ENCODE measurements at places on chromosomes 2 and 18.

DNA sequence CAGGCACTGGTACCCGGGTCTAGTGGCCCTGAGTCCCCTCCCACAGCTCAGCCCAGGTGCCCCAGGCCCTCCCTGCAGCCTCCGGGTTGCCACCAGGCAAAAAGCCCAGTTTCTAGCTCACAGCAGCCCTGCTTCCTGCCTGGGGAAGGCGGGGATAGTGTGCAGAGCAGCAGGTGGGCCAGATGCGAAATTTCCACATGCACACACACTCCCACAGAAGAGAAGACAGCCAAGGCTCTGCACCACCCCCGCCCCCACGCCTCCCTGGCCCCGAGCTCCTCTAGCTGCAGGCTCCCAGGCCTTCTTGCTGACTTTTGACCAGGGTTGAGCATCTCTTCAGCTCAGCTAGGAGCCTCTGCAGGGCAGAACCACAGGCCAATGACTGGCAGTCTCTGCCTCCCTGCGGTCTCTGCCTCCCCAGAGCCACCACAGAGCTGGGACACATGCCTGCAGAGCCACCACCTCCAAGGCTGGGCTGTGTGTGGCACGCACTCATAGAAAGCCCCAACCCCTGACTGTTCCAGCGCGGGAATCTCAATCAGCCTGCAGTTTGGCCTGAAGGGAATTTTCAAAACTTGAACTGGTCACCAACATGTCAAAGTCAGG, 7.2 kb downstream of the SLC66A2 start:
- no peak for DNase-seq

GRCh38 chr18:44816050-44816449, 135.4 kb downstream of the SETBP1 start:
- DNase-seq, result no peak

DNA sequence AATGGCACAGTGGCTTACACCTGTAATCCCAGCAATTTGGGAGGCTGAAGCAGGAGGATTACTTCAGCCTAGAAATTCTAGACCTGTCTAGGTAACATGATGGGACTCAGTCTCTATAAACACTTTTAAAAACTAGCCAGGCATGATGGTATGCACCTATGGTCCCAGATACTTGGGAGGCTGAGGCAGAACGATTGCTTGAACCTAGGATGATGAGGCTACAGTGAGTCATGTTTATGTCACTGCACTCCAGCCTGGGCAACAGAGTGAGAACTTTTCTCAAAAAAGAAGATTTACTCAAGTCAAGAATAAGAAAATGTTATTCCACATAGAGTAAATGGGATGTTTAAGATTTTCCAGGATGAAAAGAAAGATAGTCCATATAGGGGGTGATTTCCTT, 158.6 kb downstream of the HNMT start:
- DNase-seq, result no peak

DNA sequence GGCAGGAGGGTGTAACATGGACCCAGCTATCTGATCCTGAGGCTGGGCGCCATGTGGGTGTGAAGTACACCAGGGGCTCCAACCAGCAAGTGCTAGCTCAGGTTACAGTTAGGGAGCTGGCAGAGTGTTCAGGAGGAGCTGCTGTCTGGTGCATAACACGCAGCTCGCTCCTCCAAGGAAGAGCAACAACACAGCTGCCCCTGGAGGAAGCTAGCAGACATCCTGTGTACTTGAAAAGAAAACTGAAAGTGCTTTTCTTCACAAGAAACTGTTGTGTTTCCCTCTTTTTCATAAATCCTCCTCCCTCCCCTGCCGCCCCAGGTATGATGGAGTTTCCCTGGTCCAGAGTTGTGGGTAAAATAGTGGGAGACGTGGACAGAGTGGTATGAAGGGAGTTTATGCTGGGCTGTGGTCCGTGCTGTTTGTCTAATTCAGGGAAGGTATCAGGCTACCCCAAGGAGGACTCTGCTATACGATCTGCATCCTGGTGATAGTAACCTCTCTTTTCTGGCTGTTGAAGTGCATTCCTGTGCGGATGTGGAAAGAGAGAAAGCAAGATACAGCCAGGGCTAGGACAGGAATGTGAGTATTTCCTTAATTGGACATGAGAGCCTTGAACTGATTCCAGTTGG, 6.1 kb upstream of the LBH start:
- no peak for DNase-seq

DNA sequence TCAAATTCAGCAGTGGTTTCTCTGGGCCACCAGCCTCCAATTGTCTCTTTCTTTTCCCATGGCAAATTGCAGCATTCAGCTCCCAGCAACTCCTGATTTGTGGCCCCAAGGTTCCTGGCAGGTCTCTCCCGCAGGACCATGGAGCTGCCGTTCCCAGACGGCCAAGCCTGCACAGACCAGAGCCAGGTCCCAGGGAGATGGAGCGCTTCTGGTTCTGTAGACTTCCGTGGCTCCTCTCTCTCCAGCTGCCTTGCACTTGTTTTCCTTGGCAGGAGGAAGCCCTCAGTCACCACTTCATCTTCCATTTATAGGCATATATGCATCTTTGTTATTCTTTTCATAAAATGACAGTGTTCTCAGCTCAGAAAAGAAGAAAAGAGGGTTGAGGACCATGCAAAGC, 21.7 kb downstream of the TNP1 start:
- peak; percentile 53 for DNase-seq

DNA sequence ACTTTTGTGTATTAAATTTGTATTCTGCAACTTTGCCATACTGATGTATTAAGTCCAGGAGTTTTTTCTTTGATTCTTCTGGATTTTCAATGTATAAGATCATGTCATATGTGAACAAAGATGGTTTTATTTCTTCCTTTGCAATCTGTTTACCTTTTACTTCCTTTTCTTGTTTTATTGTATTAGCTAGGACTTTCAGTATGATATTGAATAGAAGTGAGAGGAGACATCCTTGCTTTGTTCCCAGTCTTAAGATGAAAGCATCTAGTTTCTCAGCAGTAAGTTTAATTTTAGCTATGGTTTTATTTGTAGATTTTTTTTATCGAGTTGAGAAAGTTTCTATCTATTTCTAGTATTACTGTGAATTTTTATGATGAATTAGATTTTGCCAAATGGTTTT, 25.5 kb downstream of the VRK2 start:
- no peak for DNase-seq

DNA sequence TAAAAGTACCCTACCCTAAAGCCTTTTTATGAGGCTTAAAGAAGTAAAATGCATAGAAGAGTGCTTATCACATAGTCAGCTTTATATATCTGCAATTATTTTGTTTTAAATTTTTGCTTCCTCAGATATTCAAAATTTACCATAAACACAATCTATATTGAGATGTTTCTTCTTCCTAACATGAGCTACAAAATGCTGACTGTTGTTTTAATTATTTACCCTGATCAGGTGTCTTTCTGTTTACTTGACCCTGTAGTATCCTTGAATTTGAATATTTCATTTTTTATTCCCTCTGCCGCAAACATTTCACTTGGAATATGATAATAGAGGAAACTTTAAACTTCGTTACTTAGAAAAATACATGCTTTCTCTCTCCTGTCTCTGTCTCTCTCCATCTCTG, 147.9 kb downstream of the TMX3 start:
- DNase-seq, result no peak

DNA sequence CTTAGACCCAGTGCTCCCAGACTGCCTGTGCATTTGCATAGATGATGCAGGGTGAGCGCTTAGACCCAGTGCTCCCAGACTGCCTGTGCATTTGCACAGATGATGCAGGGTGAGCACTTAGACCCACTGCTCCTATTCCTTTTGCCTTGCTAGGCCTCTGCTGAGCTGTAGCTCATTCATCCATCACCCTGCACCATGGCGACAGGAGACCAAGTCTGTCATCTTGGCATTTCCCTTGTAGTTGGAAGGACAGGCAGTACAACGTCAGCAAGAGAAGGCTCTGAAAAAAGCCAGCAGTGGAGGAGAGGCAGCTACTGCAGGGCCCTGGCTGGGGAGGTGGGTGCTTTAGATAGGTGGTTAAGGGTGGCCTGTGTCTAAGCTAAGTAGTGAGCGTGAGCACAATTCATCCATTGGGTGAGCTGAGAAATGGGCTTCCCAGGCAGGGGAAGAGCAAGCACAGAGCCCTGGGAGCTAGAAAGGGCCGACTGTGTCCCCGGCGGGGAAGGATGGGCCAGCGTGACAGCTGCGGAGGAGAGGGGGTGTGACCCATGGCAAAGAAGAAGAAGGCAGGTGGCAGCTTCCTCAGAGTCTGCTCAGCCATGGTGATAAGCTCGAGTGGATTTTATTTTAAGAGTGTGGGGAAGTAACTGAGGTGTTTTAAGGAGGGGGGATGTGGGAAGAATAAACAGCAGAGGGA, 108.8 kb downstream of the LPIN1 start:
- no peak for DNase-seq

Measured in left hindlimb (tissue), 1 donor.